Dermis blood vessel endothelial cell (primary cell): ENCODE measurements at places on chromosomes 3 and 15. TPM values are rescaled to one million over a fixed set of nuclear protein-coding genes. Genes with fewer than 3 reads are reported as not detected.

The PLSCR2 gene
- 0.33 and 0.34 TPM in 2 replicates for total RNA-seq

The CADPS gene
- total RNA-seq = not detected in 2 replicates

The TRPM1 gene
- 1.9 TPM in 1 of 2 replicates, not detected in the other for total RNA-seq

The GOLGA6L7 gene
- not detected in 2 replicates for total RNA-seq

The PROS1 gene
- 19.2 and 23.0 TPM in 2 replicates for total RNA-seq

- DNase-seq = no peak
These were observed 434.2 kb upstream of the CNTN3 start for GRCh38 chr3:75048650-75049049.

DNA sequence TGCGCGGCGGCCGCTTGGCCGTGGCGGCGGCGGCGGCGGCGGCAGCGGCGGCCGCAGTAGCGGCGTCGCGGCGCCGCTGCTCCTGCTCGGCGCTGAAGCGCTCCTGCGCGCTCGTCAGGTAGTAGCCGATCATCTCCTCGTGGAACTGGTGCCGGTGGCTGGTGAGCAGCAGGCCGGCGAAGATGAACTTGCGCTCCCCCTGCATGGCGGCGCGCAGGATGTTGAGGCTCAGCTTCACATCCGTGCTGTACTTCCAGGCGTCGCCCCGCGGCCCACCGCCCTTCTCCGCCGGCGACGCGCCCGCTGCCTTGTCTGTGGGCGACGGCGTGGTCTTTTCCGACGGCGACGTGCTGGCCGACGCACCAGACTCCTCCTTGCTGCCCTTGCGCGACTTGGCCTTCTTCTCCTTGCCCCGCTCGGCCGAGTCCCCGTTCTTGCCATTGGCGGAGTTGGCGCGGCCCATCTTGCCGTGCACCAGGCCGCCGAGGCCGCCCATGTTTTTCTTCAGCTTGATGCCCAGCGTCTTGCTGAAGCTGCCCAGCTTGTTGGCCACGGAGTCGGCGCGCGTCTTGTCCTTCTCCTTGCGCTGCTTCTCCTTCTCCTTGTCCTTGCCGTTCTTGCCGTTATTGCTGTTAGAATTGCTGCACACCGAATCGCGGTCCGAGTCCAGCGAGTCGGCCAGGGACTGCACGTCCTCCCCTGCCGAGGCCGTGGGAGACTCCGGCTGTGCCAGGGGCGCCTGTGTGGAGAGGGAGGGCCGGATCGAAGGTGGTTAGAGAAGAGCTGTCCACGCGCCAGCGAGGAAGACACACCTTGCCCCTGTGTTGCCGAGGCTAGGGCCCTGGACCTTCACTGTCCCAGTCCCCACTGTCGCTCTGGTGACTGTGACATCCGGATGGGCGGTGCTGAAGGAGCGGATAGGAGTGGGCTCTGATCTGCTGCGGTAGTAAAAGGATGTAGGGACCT is 157.6 kb downstream of the KLF13 start:
- no peak for DNase-seq

- DNase-seq = no peak
These were observed 124.8 kb upstream of the ATP11B start for GRCh38 chr3:182668541-182668940.

GRCh38 chr15:100696452-100696851 is 94.1 kb downstream of the ASB7 start:
- no peak for DNase-seq

GRCh38 chr3:172235698-172236097 is 196.3 kb downstream of the FNDC3B start:
- no peak for DNase-seq

- DNase-seq = peak; percentile 7
These were observed 30.5 kb downstream of the CLASP2 start for GRCh38 chr3:33687406-33688010.

DNA sequence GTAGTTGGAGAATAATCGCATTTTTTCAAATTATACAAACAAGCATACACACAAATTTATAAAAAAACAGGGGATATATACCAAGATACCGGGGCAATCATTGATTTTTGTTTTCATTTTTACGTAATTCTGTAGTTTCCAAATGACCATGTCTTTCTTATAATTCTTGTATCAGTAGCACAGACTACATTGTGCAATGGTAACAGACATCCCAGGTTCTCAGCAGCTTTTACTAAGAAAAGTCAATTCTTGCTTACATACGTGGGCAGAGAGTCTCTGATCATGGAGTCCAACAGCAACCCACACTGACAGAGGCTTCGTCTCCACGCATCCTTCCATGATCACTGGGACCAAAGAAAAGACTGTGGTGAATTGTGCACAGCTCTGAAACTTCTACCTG is 441.3 kb downstream of the TBL1XR1 start:
- DNase-seq = no peak

DNA sequence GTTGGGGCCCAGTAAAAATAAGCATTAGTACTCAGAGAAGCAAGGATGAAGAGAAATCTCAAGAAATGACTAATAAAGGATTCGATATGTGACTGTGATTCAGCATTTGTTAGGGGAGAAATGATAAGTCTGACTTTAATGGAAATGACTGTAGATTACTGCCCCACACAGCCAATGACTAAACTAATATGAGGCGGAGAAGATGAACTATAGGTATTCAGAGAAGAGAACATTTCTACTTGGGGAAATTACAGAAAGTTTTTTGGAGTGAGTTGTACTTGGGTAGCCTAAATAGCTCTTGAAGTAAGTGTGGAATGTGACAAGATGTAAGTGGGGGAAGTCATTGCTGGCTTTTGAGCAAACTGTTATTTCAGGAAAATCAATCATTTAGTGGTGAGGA is 380.0 kb downstream of the PDCD6IP start:
- no peak for DNase-seq

- no peak for DNase-seq
These were observed 40.2 kb upstream of the TF start for GRCh38 chr3:133706033-133706432.

DNA sequence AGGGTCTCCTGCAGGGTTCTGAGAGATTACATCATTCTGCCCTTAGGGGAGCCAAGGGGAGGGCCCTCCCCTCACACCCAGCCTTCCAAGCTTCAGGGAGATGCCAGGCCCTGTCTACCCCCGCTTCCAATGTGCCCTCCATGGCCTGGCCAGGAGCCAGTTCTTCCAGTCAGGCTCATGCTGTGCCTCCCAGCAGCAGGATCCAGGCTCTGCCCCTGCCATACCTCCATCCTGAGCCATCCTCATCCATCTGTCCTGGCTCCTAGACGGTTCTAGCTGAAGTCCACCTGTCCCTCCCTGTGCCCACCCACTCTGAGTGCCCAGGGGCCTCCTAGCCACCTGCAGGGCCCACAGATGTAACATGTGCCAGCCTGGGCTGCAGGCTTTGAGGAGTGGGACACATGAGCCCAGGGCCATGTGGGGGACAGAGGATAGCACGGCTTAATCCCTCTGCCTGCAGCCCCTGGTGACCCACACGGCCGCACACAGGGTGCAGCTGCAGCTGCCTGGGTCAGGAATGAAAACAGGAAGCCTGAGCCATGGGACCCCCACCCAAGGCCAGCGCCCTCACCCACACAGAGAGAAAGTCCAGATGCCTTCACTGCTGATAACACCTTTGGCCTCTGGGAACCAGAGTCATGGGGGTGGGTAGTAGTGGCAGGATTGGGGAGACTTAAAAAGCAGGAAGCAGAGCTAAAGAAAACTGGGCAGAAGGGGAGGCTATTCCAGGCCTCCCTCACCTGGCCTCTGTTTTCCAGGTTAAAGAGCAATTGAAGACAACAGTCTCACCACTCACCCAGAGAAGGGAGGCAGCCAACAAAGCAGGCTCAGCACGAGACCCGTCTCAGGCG is 11.8 kb downstream of the PLCD1 start:
- DNase-seq = no peak

- DNase-seq = no peak
These were observed 328.0 kb downstream of the UACA start for GRCh38 chr15:70435369-70435768.

DNA sequence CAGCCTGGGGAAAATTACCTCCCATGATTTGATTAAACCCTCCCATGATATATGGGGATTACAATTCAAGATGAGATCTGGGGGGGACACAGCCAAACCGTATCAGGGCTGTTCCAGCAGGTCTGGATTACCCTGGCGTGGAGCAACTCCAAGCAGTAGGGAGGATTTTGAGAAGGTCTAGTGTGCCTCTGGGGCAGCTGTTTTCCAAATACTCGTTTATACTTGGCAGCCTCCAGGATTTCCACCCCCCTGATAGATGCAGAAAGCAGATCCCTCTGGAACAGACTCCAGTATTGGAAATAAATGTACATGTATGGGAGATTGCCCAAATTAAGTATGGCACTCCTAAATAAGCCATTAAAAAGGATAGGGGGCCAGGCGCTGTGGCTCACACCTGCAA is 7.7 kb upstream of the IRAK2 start:
- DNase-seq = no peak

DNA sequence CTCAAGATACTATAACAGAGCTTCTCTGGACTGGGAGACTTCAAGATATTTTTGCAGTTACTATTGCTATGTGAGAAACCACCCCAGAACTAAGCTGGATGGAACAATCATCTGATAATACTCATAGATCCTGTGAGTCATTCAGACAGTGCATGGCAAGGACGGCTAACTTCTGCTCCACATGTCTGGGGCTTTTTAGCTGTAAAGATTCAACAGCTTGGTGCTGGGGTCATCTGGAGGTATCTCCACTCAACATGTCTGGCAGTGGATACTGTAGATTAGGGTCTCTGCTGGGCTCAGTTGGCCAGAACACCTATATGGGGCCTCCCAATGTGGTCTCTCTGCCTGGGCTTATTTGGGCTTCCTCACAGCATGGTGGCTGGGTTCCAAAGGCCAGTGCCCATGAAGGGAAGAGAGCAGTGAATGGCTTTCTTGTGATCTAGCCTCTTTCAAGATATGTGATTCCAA is 117.3 kb upstream of the SLC7A14 start:
- DNase-seq = peak; percentile 65

- DNase-seq = no peak
These were observed 2.1 kb downstream of the USP50 start for GRCh38 chr15:50544368-50544767.

DNA sequence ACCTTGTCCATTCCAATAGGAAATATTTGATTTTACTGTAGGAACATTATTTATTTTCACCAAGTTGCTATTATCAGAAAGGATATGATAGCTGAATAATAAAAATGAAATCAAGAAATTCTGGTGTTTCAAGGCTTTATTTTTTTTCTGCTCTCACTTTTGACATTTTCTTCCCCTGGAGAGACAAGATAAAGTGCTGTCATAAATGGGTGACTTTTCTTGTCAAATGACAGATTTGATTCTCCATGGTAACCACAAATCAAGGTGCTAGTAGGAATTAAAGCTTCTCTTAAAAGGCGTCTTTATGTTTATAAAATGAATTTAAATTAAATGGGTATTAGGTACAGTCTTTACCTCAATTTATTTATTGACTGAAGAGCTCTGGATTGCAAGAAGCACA is 124.6 kb downstream of the FOXP1 start:
- DNase-seq = no peak

GRCh38 chr15:58285212-58285920 is 146.4 kb upstream of the LIPC start:
- no peak for DNase-seq

DNA sequence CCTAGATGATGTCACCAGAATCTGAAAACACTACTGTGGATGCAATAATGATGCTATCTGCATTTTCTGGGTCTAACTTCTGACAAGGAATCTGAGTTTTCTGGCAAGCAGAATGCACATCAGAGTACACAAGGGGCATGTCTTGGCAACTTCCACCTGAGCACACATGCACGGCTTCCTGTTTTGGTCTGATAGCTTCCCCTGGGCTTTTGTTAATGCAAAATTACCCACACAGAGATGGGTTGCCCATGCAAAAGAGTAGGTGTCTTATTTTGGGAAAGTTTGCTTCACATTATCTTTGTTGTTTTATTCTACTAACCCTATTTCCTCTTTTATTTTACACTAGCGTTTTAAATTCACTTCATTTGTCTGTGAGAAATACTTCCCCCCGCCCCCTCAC is 74.2 kb upstream of the SATB1 start:
- DNase-seq = no peak

- DNase-seq = peak; percentile 4
These were observed 59.4 kb downstream of the CLASP2 start for GRCh38 chr3:33658621-33658990.

GRCh38 chr3:179606534-179607085 is 2.0 kb downstream of the NDUFB5 start:
- no peak for DNase-seq

GRCh38 chr3:65672871-65673815 is 365.6 kb downstream of the MAGI1 start:
- DNase-seq = peak; percentile 77

GRCh38 chr15:61318301-61318700 is 89.2 kb upstream of the RORA start:
- no peak for DNase-seq

- DNase-seq = no peak
These were observed 50.9 kb downstream of the MB21D2 start for GRCh38 chr3:192866804-192867203.

DNA sequence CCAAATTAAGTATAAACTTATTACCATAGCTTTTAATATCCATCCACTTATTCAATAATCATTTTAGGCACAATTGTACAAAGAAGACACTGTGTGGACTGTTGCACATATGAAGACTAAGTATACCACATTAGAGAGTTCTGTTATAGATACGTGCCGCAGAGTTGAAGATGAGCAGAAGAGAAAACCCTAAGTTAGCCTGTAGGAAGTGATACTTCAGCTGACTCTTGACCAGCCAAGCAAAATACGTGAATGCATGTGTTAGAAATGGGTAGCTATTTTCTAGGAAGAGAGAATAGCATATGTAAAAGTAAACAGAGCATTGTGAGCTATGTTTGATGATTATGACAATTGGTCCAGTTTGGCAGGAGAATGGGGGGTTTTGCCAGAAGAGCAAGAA is 272.0 kb upstream of the ATP11B start:
- DNase-seq = no peak

- DNase-seq = no peak
These were observed 871.2 kb downstream of the TUSC7 start for GRCh38 chr3:117580806-117581205.

GRCh38 chr3:142857056-142857455 is 31.8 kb downstream of the PCOLCE2 start:
- peak; percentile 3 for DNase-seq

DNA sequence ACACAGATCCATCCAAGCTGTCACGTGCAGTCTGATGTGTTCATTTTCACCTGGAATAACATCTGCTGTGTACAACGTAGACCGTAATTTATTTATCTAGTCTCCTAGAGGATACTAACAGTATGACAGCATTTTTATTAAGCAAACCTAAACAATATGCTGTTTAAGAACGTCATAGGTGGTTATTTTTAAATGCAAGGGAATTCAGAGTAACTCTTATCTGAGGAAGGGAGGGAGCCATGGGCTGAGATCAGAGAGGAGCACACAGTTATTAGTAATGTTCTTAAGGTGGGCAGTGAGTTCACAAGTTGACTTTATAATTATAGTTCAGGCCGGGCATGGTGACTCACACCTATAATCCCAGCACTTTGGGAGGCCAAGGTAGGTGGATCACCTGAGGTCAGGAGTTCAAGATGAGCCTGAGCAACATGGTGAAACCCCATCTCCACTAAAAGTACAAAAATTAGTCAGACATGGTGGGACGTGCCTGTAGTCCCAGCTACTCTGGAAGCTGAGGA is 193.6 kb downstream of the UACA start:
- DNase-seq = peak; percentile 6
